ENCODE measurements at places on chromosomes 2 and 18.
A peak's percentile ranks its signal among the peaks of the same experiment; 100 is the strongest.

GRCh38 chr2:199459286-199460100 is 1.8 kb upstream of the SATB2 start:
- peak; percentile 59 for DNase-seq

DNA sequence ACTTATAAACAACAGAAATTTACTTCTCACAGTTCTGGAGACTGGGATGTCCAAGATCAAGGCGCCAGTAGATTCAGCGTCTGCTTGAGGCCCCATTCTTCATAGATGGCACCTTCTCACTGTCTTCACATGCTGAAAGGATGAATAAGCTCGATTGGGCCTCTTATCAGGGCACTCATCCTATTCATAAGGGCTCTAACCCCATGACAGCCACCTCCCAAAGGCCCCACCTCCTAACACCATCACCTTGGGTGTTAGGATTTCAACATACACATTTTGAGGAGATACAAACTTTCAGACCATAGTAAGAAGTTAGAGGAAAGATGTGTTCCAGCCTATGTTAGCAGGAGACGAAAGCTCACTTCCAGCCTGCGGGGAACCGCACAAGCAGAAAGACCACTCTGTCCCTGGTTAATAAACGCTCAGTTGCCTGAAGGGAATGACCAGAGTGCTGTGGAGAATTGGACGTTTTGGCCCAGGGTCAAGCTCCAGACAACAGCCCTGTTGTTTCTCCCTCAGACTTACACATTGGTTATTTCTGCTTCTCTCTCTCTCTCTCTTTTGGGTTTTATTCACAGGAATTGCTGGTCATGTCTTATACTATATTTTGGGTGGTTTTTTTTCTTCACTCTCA is 90.3 kb downstream of the MAPRE2 start:
- no peak for DNase-seq

- DNase-seq: no peak
Observed at GRCh38 chr2:72139874-72140620, 7.6 kb downstream of the CYP26B1 start.

- DNase-seq: no peak
Observed at GRCh38 chr18:32595832-32596231, 125.2 kb upstream of the GAREM1 start.

- DNase-seq: no peak
Observed at GRCh38 chr2:211281430-211282073, 725.2 kb downstream of the CPS1 start.

GRCh38 chr18:37636831-37637477 is 71.4 kb upstream of the CELF4 start:
- no peak for DNase-seq

GRCh38 chr2:167924556-167924955 is 322.8 kb downstream of the STK39 start:
- DNase-seq: no peak

GRCh38 chr2:27291865-27292264 is 9.6 kb downstream of the TRIM54 start:
- no peak for DNase-seq

- no peak for DNase-seq
Observed at GRCh38 chr2:16055848-16056580, 115.7 kb downstream of the MYCN start.

DNA sequence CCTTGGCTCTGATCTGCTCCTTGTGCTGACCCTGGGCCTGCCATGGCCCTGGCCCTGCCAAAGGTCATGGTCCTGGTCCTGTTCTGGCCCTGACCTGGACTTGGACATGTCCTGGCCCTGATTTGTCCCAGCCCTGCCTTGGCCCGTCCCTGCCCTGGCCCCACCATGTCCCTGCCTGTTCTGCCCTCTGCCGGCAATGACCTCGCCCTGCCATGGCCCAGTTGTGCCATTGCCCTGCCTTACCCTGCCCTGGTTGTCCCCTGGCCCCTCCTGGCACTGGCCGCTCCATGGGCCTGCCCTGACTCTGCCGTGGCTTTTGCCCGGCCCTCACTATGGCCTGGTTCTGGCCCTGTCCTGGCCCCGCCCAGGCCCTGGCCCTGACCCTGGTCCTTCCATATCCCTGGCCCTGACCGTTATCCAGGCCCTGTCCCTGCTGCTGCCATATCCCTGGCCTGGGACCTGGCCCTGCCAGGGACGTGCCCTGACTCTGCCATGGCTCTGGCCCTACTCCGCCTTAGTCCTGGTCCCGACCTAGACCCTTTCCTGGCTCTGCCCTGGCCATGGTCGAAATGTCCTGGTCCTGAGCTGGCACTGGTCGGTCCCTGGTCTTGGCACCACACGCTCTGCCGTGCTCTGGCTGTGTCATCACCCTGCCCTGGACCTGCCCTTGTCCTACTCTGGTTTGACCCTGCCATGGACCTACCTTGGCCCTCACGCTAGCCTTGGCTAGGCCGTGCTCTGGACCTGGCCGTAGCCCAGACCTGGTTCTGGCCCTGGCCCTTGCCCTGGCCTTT is 6.8 kb upstream of the ANKRD62 start:
- no peak for DNase-seq

DNA sequence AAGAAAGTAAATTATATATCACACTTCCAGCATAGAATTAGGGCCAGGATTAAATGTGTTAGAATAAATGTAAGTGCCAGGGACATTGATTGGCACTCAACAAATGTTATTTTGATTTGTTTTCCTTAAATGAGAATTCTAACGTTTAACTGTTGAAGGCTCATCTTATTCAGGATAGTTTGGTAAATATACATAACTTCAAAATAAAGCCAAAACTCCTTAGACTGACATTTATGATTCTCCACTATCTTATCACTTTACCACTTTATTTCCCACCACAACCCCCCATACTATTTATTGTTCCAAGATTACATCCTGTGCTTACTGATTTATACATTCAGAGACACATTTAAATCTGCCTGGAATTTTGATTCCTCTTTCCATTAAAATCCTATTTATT is 769.5 kb upstream of the CDH2 start:
- no peak for DNase-seq

Data from stimulated activated CD8-positive, alpha-beta memory T cell treated with anti-CD3 and anti-CD28 coated beads, Interleukin-4, amount 100 ng/mL, for 24 hours (primary cell).